ENCODE measurements at places on chromosomes 16 and 17.

GRCh38 chr17:79933863-79934652 lies 94.8 kb upstream of the CBX4 start:
- no peak for DNase-seq

- no peak for DNase-seq
Observed at GRCh38 chr16:5560084-5560483, 462.5 kb upstream of the EEF2KMT start.

GRCh38 chr17:4049546-4049945 lies 85.3 kb upstream of the ATP2A3 start:
- no peak for DNase-seq

DNA sequence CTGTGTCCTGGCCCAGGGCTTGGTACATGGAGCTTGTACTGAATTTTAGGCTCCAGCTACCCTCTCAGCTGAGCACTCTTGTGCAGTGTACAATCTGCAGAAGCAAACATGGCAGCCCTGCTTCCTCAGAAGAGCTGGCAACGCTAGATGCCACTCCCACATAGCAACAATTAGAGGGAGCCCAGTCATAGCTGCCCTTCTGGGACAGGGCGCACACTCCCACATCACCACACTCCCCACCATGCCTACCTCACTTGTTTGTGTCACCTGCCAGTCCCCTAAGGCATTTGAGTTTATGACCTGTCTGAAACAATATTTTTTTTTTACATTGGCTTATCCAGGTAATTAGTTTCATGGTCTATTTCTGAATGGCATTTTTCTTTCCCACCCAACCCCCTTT lies 72.3 kb downstream of the C17orf67 start:
- DNase-seq, result no peak

DNA sequence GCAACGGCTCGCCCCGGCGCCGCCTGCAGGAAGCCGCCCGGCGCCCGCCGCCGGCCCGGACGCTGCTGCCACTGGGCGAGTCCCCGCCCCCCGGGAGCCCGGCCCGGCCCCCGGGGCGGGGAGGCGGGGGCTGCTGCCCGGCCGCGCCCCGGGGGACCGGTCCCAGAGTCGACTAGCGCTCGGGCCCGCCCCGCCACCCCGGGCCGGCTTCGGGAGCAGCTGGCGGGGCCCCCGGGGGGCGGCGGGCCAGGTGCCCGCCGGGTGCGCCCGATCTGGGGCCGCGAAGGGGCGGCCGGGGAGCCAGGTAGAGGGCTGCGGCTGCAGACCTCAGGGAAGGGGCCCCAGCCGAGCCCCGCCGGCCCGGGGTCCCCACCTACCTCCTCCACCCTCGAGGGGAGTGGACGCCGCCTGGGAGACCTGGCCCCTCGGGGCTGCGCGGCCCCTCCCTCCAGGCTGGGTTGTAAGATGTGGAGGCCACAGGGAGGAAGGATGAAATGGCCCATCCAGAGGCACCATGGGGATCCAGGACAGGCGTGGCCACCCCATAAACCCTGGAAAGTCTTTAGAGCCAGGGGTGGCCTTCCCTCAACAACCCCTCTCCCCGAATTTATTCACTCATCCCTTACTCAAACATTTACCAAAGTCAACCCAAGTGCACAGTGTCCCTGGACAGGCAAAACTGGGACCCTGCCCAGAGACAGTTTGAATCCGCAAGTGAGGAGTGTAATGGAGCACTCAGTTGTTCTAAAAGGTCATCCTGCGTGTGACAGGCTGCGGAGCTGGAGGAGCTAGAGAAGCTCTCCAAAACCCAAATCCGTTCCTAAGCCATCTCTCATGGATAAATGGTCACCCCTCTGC lies at the start of gene CDYL2:
Gene CDYL2, minus strand, starts transcription at position 73 of the 858 bp plus-strand sequence. CDS start 425 bp downstream, outside the sequence.
- DNase-seq, result peak; percentile 13

DNA sequence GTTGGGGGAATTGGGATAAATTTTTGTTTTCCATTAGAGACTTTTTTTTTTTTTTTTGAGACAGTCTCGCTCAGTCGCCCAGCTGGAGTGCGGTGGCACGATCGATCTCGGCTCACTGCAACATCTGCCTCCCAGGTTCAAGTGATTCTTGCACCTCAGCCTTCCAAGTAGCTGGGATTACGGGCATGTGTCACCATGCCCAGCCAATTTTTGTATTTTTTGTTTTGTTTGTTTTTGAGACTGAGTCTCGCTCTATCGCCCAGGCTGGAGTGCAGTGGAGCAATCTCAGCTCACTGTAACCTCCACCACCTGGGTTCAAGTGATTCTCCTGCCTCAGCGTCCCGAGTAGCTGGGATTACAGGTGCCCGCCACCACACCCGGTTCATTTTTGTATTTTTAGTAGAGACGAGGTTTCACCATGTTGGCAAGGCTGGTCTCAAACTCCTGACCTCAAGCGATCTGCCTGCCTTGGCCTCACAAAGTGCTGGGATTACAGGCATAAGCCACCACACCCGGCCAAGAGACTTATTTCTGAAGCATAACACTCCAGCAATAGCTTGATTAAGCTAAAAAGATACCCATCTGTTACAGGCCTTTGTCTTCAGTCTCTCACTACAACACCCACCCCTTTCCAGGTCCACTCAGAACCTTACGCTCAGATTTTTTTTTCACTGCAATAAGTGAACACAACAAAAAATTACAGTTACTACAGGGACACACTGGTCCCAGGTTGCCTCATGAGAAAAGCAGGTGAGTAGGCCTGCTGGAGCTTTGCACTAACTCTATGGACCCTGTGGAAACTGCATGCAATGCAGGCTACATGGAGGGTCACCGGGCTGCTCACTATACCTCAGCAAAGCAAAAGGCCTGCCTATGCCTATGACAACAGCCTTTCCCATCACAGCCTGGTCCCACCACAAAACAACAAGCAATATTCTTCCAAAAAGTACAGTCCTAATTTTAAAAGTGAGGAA lies 34.6 kb downstream of the KANSL1 start:
- DNase-seq, result no peak

DNA sequence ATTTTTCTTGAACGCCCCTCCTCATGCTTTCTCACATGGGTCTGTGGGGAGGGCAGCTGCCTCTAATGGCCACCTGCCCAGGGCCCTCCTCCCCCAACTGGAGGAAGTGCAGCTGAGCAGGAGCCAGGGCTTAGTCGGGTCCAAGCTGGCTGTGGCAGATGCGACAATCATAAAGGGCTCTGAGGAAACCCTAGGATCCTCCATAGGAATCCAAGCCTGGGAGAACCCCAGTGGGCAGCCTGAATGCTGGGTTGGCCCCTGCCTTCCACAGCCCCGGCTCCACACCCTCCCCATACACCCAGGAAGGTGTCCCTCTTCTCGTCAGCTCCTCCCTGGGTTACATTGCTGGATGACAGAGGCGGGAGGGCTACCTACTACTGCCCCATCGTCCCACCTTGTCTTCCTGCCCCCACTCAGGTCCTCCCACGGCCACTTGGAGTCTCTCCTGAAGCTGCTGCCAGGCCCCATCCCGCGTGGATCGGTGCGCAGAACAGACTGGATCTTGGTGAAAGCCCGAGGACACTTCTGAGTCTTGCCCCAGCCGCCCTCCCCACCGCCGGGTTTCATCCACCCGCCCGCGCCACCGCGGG lies 15.6 kb upstream of the CBFB start:
- no peak for DNase-seq

DNA sequence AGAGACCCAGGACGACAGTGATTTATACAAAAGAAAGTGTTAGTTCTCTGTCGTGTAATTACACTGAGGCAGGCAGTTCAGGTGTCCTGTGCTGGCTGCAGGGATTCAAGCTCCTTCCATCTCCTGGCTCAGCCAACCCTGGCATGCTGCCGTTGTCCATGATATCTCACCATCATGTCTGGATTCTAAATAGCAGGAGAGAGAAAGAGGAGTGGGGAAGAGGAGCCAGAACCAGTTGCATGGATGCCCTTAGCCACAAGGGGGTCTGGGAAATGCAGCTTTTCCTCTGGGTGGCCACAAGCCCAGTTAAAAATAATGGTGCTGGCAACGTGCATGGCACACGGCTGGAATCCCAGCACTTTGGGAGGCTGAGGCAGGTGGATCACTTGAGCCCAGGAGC lies 9.7 kb downstream of the C16orf54 start:
- no peak for DNase-seq

DNA sequence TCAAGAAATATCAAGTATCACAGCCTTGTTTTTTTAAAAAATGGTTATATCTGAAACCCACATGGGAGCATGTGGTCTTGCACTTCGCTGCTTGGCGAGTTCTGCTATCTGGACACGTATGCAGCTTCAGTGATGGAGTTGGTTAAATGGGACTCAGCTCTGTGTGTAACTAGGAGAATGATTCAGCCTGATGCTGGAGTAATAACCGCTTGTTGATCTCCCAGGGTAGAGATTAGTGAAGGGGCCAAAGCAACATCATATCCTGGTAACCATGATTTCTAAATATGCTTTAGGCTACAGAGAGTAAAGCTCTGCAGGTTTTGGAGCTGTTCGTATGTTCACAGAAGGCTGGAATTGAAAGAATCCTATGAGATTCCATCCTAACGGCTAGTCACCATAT lies 63.2 kb downstream of the IQCK start:
- DNase-seq, result peak; percentile 57

- no peak for DNase-seq
Observed at GRCh38 chr16:6864671-6865070, 468.0 kb upstream of the RBFOX1 start.

GRCh38 chr17:82870091-82870491 lies 30.3 kb upstream of the ZNF750 start:
- DNase-seq, result no peak

DNA sequence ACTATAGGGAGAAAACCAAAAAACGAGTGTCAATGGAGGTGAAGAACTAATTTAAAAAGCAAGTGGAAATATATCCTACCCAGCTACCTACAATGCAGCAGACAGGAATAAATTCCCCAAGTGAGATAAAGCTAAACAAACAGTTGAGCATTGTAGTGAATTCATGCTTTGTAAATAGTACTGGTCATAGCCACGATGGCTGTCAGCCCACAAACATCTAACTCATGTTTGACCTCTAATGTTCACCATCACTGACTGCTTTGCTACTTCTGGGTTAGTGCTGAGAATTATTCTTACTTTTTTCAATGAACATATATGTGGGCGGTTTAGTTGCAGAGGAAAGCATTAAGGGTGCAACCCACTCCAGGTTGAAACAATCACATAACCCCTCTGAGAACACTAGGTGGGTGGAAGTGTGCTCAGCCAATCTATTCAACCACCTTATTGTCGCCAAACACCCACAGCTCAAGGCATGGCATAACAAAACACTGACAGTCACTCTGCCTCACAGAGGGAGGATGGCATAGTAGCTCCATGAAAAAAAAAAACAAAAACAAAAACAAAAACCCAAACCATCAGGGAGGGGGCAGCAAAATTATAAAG lies 264.1 kb downstream of the ZFHX3 start:
- DNase-seq, result no peak

DNA sequence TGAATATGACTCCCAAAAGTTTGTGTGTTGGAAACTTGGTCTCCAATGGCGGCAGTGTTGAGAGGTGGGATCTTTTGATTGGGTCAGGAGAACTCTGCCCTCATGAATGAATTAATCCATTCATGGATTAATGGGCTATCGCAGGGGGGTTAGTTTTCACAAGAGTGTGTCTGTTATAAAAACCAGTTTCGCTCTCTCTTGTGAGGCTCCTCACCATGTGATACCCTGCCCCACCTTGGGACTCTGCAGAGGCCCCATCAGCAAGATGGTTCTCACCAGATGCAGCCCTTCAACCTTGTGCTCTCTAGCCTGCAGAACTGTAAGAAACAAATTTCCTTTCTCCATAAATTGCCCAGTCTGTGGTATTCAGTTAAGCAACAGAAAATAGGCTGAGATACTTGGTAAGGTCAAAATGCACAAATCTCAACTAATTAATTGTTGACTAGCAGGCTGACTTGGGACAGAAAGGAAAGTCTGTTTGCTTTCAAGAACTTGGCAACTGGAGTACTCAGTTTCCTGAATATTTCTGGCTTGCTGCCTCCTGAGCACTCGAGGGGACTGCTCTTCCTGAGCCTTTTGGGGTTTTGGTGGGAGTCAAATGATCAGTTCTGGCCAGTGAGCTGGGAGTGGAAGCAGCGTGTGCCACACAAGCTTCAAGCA lies 13.8 kb upstream of the CCL17 start:
- no peak for DNase-seq

DNA sequence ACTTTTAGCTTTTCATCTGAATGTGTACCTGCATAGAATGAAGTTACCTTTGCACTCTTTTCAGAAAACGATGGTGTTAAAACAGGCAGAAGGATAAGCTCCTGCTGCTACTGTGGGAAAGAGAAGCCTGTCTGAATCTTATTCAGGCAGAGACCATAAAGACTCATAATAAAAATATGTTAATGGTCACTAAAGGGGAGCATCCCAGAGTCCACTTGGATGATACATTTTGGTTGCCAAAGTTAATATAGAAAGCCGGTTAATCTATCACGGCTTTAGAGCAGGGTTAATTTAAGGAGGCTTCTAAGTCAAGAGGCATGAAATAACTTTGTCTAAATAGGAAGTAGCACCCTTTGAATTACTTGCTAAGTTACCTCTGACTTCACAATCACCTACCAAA lies 2.9 kb downstream of the MARCHF10 start:
- DNase-seq, result no peak

- DNase-seq, result no peak
Observed at GRCh38 chr17:53687324-53687723, 135.4 kb upstream of the KIF2B start.

DNA sequence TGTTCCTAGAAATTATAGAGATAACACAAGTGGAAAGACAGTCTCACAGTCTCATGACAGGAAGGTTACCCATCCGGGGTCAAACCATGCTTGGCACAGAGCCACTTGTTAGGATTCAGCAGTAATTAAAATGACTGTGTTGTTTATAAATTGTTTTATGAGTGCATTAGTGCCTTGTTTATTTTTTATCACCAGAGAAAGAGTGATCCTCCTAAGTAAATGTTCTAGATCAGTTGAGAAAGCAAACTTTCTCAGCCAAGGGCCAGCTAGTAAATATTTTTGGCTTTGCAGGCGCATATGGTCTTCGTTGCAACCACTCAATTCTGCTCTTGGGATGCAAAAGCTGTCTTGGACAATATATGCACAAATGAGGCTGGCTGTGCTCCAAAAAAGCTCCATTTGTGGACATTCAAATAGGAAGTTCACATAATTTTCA lies 253.9 kb upstream of the CACNG5 start:
- DNase-seq, result no peak

GRCh38 chr17:40093580-40094201 lies 6.7 kb downstream of the NR1D1 start:
- no peak for DNase-seq

- no peak for DNase-seq
Observed at GRCh38 chr16:30766206-30766932, 4.2 kb downstream of the RNF40 start.
